ENCODE measurements at places on chromosomes 7 and 10. TPM values are rescaled to one million over a fixed set of nuclear protein-coding genes. Genes with fewer than 3 reads are reported as not detected.

The BLNK gene
- total RNA-seq: not detected

The WAC gene
- 74.9 TPM for total RNA-seq

The CUBN gene
- not detected for total RNA-seq

The CALHM3 gene
- 0.20 TPM for total RNA-seq

The CPXM2 gene
- total RNA-seq: not detected

The CLEC5A gene
- total RNA-seq: not detected

The FAM25G gene
- total RNA-seq: not detected

The EBF3 gene
- 0.20 TPM for total RNA-seq

The DNAH11 gene
- total RNA-seq: 0.14 TPM

The SLC39A12 gene
- total RNA-seq: not detected

The EPDR1 gene
- total RNA-seq: 66.1 TPM

The AOC1 gene
- not detected for total RNA-seq

The SAMD9L gene
- 0.89 TPM for total RNA-seq

The PANK1 gene
- total RNA-seq: 6.4 TPM

The SPDYE2 gene
- total RNA-seq: not detected

The SLC12A9 gene
- 11.1 TPM for total RNA-seq

The EBLN1 gene
- not detected for total RNA-seq

The PLXDC2 gene
- 0.06 TPM for total RNA-seq
